ENCODE measurements at places on chromosomes 5 and 9.

- DNase-seq: no peak
Observed at GRCh38 chr9:4262735-4263141, 37.1 kb downstream of the GLIS3 start.

GRCh38 chr5:13955896-13956295 is 11.4 kb upstream of the DNAH5 start:
- DNase-seq: no peak

GRCh38 chr5:145858959-145859358 is 13.9 kb downstream of the GRXCR2 start:
- DNase-seq: no peak

GRCh38 chr9:73577848-73578247 is 426.2 kb downstream of the ANXA1 start:
- no peak for DNase-seq

DNA sequence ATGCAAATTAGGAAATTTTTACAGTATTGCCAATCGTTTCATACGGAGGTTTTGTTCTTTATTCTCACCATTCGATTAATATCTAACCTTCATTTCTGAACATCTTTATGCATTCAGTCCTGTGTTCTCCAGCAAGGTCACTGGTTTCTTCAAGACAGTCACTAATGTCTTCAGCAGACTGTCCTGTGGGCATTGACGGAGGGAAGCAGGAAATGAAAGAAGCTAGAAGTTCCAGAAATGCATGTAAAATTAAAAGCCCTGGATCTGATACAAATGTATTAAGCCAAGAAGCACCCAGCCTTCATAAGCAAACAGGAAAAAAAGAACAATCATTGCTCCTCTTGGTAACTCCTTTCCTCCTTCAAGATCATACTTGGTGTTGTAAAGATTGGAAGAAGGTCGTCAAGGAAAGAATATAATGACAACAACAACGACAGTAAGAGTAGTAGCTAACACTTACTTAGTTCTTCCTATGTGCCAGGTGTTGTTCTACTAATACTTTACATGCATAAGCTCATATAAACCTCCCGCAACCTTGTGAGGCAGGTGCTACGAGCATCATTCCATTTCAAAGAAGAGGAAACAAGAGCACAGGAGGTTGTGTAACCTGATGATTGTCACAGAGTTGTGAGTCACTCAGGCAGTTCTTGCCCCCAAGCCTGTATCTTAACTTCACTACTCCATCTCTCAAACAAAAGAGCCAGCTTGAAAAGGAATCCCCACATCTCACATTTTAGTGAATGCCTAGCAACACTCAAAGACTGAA is 59.9 kb upstream of the CER1 start:
- no peak for DNase-seq

GRCh38 chr9:76464706-76465105 is 5.7 kb downstream of the GCNT1 start:
- no peak for DNase-seq

GRCh38 chr5:1883925-1884677 is 1.4 kb upstream of the IRX4 start:
- DNase-seq: no peak

- DNase-seq: no peak
Observed at GRCh38 chr9:137421838-137422603, 941 bp downstream of the EXD3 start.

DNA sequence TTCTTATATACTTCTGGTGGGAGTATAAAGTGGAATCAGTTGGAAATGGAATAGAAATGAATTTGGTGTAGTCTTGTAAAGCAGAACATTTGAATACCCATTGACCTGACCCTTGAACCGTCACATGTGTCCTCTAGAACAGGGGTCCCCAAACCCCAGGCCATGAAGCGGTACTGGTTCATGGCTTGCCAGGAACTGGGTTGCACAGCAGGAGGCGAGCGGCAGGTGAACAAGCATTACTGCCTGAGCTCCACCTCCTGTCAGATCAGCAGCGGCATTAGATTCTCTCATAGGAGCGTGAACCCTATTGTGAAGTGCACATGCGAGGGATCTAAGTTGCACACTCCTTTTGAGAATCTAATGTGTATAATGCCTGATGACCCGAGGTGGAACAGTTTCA is 80.0 kb downstream of the RANBP17 start:
- DNase-seq: no peak

- DNase-seq: no peak
Observed at GRCh38 chr9:27688954-27689353, 115.7 kb upstream of the C9orf72 start.

DNA sequence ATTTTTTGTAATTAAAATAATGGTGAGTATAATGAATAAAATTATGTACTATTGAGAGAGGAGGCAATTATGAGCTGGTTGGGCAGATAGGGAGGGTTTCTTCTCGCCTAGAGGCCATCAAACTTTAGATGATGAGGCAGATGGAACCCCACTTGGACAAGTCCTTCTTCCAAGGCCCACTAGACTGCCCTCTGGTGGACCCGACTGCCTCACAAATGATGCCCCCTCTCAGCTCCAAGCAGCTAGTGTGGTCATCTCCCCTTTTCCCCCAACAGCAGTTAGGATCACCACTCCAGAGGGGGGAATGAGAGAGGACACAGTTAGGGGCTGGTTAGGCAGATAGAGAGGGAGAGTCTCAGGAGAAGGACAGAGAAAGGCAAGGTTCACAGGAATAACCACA is 348.0 kb upstream of the CDH18 start:
- no peak for DNase-seq

DNA sequence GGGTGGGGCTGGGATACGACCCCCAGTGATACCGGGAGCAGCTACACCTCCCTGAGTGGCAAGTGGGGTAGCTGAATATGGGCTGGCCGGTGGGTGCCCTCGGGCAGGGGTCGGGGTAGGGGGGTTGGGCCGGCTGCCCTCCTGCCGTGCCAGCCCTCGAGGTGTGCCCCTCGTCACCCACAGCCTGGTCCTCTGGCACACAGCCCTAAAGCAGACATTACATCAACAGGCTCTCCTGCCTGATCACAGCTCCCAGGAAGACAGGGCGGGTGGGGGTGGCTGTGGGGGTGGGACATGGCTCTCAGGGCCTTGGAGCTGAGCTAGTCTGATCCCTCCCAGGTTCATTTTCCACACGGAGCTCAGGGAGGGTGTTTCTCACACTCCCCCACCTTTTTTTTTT is 23.2 kb downstream of the FBXW5 start:
- no peak for DNase-seq

DNA sequence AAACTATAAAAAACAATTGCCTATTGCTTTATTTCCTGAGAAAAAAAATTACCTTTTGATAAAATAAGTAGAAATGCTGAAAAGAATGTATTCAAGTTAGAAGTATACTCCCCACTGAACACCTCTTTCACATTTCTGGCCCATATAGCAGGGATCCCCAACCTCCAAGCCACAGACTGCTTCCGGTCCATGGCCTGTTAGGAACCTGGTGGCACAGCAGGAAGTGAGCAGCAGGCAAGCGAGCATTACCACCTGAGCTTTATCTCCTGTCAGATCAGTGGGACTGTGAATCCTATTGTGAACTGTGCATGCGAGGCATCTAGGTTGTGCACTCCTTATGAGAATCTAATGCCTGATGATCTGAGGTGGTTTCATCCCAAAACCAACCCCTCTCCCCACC is 563.9 kb downstream of the RAB3C start:
- DNase-seq: no peak

GRCh38 chr5:165277661-165278060 is 1772.2 kb downstream of the MAT2B start:
- DNase-seq: no peak

DNA sequence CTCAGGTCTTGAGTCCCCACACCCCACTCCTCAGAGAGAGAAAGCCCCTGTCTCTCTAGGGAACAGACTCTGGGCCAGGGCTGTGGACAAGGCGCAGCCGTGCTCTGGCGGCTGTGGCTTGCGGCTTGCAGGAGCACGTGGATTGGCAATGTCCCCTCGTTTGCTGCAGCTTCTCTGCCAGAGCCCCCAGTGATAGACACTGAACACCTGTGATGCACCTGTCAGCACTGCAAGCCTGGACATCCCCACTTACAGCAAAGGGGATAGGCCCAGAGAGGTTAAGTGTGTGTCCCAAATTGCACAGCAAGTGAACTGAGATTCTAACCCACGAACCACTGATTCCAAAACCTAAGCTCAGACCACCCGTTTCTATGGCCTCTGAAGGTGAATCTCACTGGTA is 7.0 kb downstream of the GFI1B start:
- DNase-seq: no peak

DNA sequence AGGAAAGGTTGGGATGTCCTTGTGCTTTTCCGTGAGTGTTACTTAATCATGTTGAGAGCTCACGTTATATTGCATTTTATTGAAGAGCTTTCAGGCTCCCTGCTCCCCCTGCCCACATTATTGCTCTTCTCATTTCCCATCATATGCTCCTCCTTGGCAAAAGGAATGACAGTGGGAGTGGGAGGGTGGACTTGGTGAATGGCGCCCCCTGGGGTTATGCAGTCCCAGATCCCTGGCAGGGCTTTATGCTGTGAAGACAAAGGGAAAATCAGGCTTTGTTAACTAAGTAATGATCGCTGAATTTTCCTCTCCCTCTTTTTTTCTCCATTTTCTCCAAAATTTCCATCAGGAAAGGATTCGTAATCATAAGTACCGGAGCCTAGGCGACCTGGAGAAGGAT is 166.6 kb downstream of the SMARCA2 start:
- no peak for DNase-seq

- no peak for DNase-seq
Observed at GRCh38 chr5:134008266-134008749, 3.5 kb upstream of the VDAC1 start.

- DNase-seq: no peak
Observed at GRCh38 chr5:84227236-84227635, 157.4 kb downstream of the EDIL3 start.

GRCh38 chr5:5398071-5398470 is 24.4 kb upstream of the ICE1 start:
- no peak for DNase-seq
